ENCODE measurements at places on chromosomes 3 and 15.

DNA sequence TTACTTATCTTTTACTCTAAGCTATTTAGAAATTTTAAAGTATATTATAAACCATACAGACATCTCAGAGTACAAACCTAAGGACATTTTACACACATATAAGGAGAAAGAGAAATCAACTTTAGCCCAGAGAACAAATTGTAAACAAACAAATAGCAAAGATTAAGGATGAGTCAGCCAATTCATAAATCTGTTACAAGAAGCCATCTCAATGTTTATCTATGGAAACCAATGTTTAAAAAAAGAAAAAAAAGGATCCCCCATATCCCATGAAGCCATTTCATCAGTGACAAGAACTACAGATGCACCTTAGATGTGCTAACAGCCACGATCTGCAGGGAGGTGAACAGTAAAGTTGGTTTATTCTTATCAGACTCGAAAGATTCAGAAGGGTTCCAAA is 437.1 kb downstream of the SHQ1 start:
- DNase-seq, result no peak

DNA sequence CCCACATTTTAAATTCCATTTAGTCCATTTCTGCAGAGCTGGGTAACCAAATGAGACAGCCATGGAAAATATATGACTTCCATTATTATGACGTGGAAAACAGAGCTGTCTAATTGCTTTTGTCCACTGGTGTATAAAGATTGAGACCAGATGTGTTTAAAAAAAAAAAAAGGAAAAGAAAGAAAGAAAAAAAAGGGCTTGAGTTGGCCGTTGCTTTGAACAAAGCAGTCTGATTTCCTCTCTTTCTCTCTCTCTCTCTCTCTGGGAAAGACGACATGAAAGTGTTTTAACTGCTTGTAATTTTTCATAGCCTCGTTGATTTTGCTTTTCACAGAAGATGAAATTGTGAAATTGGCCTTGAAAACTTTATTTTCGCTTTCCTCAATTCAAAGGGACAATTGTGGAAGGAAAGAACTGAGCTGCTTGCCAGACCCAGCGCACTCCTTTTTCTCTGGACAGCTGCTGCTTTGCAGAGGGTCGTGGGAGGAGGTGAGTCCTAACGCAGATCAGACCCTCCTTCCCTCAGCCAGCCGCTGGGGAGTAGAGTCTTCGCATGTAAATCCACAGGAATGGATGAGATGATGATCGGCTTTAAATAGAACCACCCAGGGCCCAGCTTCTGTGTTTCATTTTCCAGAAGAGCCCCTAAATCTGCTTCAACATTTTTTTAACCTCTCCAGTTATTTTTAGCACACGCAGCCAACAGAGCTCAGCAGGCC is 42.8 kb upstream of the UBE2E1 start:
- DNase-seq, result no peak

- no peak for DNase-seq
Observed at GRCh38 chr15:96230526-96231181, 99.8 kb upstream of the NR2F2 start.

- no peak for DNase-seq
Observed at GRCh38 chr3:43970351-43970750, 271.3 kb upstream of the TOPAZ1 start.
